ENCODE measurements at places on chromosomes 6 and 20. TPM values are rescaled to one million over a fixed set of nuclear protein-coding genes. Genes with fewer than 3 reads are reported as not detected.

The SLC22A7 gene
- total RNA-seq = not detected

The HSPA1L gene
- total RNA-seq = 2.0 TPM

The HLA-DRA gene
- 1,444 TPM for total RNA-seq

The BPHL gene
- total RNA-seq = 7.6 TPM

The CLDN20 gene
- total RNA-seq = not detected

The NOTCH4 gene
- 78.7 TPM for total RNA-seq

The CD93 gene
- 160 TPM for total RNA-seq

The AKAP12 gene
- 40.8 TPM for total RNA-seq

The GPSM3 gene
- 51.9 TPM for total RNA-seq

The NSFL1C gene
- total RNA-seq = 73.4 TPM

The OXT gene
- not detected for total RNA-seq

DNA sequence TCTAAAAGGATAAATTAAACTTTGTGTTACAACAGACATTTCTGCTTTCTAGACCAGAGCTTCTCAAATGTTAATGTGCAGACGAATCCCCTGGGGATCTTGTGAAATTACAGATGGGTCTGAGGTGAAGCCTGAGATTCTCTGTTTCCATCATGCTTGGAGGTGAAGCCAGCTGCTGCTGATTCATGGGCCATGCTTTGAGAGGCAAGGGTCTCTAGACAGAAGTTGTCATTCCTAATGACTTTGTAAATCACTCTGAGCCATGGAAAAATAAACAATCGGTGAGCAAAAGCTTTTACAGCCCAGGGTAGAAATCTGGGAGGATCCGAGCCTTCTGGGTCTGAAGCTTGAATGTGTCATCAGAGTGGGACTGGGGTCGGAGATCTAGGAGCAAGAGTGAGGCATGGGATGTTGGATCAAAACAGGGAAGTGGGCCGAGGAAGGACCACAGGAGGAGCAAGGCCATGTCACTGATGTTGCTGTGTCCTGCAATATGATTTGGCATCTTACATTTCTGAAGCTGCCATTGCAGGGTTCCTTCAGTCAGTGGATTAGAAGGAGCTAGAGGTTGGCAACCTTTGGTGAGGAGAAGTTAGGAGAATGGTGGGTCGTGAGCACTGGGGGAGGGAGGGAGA is 77.3 kb downstream of the TRMT11 start:
- no peak for DNase-seq

DNA sequence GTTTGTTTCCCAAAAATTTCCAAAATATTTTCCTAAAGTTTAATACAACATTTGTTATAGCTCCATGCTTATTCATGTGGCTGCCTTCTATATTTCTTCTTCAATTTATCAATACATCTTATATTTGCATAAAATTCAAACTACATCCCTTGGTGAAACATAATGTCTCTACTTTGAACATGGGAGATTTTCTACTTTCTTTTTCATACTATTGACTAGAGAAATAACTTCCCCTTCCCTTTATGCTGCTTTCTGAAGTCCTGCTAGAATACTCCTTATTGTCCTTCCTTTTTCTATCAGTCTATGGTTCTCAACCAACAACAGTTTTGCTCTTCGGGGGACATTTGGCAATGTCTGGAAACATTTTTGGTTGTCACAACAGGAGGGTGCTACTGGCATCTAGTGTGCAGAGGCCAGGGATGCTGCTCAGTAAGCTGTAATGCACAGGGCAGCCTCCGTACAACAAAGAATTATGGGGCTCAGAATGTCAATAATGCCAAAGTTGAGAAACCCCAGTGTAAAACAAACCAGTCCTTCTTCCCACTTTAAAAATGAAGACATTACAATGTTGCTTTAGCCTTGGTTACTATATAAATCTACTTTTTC is 29.9 kb downstream of the MKKS start:
- DNase-seq = no peak

DNA sequence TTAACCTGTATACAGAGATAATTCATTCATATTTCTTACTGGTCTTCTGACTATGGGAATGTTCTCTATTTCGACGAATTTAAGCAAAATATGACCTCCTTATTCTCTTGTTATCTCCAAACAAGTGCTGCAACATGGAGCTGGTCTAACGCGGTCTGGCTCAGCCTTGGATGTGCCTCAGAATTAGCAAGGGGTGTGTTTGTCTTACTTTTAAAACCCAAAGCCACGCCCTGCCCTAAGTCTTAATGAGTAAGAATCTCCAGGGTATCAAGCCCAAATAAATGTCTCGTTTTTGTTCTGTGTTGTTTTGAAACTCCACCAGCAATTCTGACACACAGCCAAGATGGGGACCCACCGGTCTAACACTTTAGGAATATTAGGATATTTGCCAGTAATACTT is 99.2 kb downstream of the ATP9A start:
- DNase-seq = no peak

- DNase-seq = no peak
Observed at GRCh38 chr6:161271343-161272030, 2.4 kb downstream of the AGPAT4 start.

DNA sequence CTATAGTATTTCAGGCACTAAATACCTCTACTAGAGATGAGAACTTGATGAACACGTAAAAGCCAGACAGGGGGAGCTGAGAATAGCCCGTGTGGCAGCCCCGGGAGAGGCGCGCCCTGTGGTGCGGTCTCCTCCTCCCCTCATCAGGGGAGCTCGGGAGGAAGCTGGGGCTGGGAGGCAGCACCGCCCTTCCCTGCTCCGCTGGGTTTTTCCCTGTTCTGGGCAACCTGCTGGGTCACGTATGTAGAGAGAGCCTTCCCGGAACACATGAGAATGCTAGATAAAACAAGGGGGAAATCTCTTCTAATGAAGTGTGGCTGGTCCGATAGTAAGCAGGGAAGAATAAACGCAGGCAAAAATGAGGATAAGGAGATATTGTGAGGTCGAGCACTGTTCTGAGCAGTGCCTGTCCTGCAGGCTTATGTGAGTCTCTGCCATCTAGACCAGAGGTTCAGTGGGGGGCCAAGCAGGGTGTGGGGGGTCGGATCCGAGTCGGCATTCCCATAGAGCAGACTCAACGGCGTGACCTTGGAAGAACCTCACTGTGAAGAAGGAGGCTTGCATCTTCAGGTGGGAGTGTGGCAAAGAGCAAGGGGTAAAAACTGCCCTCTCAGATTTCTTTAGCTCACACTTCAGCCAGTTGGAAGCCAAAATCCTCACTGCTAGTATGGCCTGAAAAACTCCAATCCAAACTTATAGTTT is 13.4 kb upstream of the RPS6KA2 start:
- peak; percentile 77 for DNase-seq

DNA sequence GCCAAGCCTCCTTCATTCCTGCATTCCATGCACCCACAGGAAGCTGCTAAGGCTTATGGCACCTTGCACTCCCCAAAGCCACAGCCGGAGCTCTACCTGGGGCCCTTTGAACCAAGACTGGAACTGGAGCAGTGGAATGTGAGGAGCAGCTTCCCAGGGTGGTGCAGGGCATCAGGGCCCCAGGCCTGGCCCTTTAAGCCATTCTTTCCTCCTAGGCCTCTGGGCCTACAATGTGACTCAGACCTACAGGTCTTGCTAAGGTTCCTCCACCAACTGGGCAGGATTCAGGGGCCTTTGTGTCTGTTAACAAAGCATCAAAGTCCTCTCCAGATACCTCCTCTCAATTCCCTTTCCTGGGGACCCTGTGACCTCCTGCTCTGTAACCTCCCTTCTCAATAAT is 36.2 kb downstream of the SF3B5 start:
- DNase-seq = no peak

DNA sequence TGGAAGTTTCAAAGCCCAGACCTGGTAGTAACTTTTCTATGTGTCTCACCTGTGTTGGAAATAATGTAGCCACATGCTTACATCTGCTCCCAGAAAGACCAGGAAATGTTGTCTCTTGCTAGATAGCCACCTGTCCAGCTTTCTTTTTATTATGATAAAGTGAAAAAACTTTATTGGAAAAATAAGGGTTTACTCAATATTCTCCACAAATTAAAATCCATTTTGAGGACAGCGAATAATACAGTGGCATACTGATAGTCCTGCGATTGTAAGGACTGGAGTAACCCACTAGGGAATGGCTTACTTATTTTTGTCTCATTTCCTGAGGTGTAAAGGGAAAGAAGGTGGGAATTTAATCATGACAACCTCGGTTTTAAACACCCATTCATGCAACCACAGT is 100.1 kb downstream of the HFE start:
- DNase-seq = no peak

GRCh38 chr6:39330476-39330875 is 8.0 kb upstream of the KCNK16 start:
- DNase-seq = no peak

- no peak for DNase-seq
Observed at GRCh38 chr20:37223053-37223452, 38.6 kb downstream of the GHRH start.

GRCh38 chr6:46899659-46900058 is 22.1 kb downstream of the ADGRF5 start:
- DNase-seq = no peak

DNA sequence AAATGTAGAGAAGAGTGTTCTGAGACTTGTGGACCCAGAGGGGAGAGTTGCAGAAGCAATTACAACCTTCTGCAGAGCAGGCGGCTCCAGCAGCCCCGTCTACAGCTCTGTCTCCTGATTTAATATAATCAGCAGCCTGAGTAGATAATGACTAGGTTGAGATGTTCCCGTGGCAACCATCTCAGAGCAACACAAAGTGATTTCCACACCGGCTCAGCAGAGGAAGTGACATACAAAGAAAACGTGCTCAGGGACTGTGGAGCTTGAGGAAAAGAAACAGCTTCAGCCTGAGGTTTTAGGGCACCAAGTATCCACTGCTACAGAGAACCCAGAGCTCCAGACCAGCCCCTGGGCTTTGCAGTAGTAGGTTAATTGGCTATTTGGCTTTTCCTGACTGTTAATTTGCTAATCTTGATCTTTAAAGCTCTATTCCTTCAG is 136.4 kb downstream of the MTFR2 start:
- no peak for DNase-seq

GRCh38 chr6:19866173-19866984 is 29.2 kb downstream of the ID4 start:
- DNase-seq = no peak

DNA sequence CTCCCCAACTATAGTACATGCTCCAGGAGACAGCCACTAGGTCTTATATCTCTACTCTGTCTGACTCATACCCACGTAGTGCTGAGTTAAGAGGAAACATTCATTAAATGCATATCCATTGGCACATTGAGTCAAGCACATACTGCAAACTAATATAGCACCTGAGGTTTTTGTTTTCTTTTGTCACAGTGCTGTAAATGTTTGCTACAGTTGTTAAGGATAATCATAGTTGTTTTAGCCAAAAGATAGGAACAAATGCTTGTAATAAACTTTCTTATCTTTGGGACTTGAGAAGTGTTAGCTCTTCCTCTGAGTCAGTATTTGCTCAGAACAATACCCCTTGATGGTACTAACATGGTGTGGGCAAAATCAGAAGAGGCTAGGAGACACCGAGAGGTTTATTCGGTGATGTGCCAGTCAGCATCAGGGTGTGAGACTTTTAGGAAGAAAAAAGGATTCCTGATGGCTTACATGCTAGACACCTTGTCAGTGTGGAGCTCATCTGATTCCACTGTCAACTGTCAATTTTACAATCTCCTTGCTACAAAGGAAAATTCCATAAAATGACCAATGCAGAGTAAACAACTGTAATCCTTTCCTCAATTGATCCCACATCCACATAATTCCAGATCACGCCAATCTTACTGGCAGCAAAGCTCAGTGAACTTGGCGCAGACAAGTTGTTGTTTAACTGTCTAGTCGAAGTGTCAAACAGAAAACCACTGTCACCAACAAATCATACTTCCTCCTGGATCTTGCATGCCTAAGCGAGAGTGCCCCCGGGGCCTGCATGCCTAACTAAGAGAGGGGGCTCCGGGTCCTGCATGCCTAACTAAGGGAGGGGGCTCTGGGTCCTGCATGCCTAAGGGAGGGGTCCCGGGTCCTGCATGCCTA is 36.1 kb downstream of the ELOVL2 start:
- no peak for DNase-seq

- no peak for DNase-seq
Observed at GRCh38 chr6:37004044-37004980, 1.1 kb upstream of the FGD2 start.

DNA sequence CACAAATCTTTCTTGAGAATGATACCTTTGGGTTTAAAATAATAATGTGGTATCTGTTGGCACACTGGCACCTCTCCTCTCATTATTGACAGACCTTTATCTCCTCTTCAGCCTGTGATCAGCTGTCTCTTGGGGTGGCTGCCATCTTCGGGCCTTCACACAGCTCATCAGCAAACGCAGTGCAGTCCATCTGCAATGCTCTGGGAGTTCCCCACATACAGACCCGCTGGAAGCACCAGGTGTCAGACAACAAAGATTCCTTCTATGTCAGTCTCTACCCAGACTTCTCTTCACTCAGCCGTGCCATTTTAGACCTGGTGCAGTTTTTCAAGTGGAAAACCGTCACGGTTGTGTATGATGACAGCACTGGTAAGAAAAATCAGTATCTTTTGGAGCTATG is 232.8 kb downstream of the GRIK2 start:
- DNase-seq = peak; percentile 27

DNA sequence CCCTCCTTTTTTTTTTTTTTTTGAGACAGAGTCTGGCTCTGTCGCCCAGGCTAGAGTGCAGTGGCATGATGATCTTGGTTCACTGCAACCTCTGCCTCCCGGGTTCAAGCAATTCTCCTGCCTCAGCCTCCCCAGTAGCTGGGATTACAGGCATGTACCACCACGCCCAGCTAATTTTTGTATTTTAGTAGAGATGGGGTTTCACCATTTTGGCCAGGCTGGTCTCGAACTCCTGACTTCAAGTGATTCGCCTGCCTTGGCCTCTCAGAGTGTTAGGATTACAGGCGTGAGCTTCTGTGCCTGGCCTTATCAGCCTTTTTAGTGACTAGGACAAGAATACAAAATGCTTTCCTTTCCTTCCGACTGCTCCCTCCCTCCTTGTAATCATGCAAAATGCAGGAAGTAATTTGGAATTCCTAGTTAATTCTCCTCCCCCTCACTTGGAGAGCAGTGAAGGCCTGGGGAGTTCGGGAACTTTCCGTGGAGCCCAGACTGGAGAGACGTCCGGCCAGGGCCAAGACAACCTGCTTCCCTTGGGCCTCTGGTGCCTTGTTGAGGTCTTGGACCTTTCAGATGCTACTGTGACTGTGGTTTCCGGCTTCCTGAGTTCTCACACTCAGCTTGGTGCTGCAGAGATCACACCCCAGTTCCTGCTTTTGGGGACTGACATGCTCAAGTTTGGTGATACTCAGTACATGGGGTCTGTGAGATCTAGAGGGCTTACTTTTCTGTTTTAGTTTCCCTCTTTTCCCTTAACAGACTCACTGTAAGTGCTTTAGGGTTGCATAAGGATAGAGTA is 3.9 kb upstream of the PHF20 start:
- peak; percentile 66 for DNase-seq

DNA sequence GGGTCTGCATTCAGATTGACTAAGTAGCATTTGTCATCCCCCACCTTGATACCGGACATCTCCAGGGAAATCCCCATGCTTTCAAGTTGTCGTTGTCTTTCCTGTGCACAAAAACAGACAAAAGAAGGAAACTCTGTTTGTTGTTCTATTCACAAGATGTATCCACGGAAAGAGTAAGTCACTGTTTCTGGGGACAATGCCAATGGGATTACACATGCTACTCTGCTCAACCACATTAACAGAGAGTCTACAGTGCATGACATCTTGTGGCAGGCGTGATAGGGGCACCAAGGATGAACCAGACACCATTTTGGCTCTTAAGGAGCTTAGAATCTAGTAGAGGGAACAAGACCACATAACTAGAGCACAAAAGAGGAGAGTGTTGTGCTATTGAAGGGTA is 124.4 kb upstream of the NUP153 start:
- no peak for DNase-seq

- no peak for DNase-seq
Observed at GRCh38 chr6:25014791-25015560, 79.2 kb upstream of the RIPOR2 start.

GRCh38 chr6:92428448-92428847 is 990.9 kb downstream of the EPHA7 start:
- no peak for DNase-seq
